ENCODE measurements at places on chromosomes 3 and 15.

DNA sequence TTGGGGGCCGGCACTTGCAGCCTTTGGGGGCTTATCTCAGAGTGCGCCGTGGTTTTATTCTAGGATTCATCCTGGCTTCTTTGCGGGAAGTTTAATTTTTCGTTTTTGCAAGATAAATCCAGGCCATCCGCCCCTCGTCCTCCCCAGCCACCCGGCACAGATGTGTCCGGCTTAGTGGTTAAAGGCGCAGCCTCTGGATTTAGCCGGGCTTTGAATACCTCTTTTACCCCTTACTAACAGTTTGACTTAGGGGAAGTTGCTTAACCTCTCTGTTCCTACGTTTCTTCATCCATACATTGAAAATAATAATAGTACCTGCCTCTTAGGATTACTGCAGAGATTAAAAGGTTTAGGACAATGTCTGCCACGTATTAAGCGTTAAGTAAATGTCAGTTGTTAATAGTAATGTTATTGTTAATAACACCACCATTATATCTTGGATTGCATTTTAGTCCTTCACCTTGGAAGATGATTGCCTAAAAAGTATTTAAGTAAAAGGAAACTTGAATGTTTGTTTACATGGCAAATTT is 714 bp downstream of the ECT2 start:
- DNase-seq: peak; percentile 42

- DNase-seq: no peak
Measured at GRCh38 chr15:60899322-60899966, 329.7 kb downstream of the RORA start.

DNA sequence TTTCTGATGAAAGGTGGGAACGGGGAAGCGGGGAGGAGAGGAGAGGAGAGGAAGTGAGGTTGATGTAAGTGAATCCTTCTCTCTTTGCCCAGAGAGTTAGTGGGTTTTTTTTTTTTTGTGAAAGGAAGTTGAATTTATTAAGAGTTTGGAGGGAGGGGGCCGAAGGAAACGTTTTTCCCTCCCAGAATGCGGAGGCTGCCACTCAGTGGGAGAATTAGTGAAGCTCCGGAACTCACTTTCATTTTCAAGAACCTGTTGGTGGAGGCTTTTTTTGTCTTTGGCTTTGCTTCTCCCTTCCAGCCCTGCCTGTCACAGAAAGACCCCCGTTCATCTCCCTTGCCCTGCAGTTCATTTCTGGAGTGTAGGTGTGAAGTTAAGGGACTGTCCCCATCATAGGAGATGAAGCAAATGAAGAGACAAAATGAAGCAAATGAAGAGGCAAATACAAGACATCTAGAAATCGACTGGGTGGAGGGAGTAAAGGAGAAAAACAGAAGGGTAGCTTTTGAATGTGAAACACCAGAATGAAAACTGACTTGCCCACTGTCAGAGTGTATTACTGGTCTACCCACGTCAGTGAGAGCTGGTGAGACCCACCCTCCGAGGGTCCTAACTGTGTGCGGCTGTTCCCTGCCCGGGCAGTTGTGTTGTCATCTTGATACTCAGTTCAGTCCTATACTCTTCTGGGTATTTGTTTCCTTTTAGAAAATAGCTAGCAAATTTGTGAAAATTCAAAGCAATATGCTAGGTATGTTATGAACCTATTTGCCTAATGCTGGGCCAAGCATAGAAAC is 91.5 kb downstream of the ITPR1 start:
- peak; percentile 29 for DNase-seq

DNA sequence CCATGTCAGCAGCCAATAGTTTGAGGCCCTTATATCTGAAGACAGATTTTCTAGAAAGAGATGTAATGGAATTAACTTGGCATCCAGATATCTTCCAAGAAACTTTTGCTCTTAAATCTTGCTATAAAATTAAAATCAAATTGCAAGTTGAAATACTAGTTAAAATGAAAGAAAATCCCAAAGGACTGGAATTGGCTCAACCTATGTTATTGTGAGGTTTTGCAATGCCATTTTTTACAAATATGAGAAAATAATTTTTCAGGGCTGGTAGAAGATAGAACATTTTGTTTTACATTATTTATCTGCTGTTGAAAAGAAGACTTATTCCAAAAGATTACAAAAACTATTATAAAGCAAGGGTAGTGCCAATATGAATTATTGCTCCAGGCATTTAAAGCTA is 92.2 kb upstream of the AGTR1 start:
- no peak for DNase-seq
